ENCODE measurements at places on chromosomes 12 and 14.
A peak's percentile ranks its signal among the peaks of the same experiment; 100 is the strongest.

DNA sequence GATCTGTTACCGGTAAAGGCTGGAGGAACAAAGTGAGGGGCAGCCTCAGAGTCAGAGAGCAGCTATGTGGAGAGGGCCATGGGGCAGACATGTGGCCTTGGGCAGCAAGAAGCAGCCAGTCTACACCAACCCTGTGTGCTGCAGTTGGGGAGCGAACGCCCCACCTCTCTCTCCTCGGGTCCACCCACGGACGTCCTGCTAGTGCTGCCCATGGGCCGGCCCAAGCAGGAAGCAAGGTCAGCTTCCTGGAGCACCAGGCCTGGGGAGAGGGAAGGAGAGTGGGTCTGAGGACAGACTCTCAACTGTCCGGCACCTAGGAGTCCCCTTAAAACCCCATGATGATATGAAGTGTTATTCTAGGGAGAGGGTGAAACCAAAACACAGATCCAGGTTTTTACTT is 254.8 kb upstream of the FKBP4 start:
- DNase-seq, result no peak

GRCh38 chr12:87092421-87092820 is 836.2 kb upstream of the MGAT4C start:
- no peak for DNase-seq

DNA sequence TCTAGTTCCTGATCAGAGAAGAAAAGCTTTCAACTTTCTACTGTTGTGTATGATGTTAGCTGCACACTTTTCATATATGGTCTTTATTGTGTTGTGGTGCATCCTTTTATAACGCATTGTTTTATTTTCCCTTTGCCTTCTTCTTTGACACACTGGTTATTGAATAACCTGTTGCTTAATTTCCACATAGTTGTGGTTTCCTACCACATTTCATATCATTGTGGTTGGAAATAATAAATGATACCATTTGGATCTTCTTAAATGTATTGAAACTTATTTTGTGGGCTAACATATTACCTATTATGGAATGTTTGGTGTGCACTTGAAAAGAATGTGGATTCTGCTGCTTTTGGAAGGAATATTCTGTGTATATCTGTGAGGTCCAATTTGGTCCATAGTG is 64.9 kb downstream of the GPHN start:
- no peak for DNase-seq

DNA sequence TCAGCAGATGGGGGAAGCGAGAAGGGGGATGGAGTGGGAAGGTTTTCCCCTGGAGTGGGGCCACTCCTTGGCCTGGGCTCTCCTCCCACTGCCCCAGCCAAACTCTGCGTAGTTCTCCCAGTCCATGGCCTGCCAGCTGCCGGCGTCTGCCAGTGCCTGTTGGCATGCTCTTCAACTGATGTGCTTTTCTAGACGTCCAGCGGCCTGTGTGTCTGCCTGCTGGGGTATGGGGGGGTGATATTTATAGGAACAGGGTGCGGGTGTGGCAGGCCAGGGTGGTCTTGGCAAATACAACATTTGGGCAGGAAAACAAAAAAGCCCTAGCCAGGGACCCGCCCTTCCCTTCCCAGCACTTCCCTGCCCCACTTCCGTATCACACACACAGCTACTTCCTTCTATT is 786.3 kb upstream of the NOVA1 start:
- no peak for DNase-seq

DNA sequence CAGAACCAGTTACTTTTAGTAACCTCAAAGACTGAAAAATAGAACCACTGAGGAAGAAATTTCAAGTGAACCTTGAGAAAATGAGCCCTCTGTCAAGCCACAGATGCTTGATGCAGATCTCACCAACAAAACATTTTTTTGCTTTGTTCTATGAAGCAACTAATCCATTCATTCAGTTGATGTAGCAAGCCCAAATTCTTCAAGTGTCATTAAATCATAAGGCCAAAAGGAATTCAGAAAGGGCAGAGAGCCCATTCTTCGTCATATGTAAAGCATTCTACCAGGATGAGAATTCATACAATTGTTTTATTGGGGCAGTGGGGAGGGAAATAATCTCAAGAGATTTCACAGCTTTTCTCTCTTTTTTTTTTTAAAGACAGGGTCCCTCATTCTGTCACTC is 218.0 kb upstream of the RGS6 start:
- no peak for DNase-seq

DNA sequence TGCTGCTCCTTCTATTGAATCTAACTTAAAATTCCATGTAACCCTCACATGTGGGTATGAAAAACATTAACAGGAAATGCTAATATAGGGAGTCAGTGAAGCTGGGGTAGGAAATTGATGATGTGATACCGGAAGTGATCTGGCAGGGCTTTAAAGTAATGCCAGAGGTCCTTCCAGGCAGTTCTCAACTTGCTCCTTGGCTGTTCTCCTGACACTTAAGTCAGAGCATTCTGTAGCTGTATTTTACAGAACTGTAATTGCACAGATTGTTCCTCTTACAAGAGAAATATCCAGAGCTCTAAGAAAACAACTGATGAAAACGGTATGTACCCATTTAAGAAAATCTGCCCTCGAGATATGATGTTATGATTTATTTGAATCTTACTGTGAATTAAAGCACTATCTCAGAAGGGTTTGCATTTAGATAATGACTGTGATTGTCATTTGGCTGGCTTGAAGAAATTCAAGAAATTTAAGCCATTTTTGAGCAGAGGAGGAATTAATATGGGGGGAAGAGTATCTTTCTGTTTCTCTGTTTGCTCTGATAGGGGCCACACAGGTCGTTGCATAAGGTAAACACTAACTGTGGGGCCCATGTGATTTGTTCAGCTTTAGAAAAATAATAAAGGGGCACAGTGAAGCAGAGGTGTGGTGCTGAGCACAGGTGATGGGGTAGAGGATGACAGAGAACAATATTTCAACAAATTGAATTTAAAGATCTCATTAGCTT is 88.4 kb downstream of the BBS10 start:
- DNase-seq, result no peak

DNA sequence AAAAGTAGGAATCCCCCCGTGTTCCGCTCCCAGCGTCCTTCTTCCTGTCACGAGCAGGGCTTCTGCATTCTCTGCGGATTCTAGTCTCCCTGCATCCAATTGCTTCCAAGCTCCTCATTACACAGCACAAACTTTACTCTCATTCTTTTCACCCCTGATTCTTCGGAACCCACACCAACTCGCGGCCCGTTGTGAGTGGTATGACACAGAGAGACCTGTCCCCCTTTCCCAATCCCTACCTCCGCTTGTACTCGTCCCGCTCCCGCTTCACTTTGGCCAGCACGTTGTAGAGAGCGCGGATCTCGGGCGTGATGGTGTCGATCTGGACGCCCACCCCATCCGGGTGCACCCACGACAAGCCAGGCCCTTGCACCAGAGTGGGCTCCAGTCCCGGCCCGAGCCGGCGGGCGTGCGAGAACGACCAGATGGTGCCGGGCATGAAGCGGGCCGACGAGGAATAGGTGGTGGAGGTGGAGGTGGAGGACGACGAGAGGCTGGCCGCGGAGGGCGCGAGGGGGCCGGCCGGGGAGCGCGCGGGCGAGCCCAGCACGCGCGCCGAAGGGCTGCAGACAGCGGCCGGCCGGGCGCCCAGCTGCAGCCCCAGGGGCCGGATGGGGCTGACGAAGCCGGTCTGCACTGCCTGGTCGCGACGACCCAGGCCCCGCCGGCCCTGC is 687 bp downstream of the IFFO1 start:
- no peak for DNase-seq

DNA sequence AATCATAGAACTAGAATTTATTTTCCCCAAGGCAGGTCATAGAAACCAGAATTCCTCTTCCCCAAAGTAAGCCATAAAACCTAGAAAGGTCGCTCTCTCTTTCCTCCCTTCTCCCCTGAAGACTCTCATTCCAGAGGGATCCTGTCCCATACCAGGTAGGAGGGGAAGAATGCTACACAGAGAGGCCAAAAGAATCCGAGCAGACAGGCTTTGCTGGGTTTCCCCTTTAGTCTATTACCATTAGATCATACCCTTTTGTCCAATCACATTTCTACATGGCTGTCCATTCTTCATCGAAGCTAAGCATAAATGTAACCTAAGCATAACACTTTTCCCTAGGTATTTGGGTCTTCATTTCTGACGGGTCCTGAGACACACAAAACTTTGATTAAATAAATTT is 204.5 kb downstream of the SPTSSA start:
- no peak for DNase-seq

GRCh38 chr12:116525418-116526001 is 33.7 kb upstream of the MAP1LC3B2 start:
- no peak for DNase-seq

GRCh38 chr14:52977798-52978197 is 26.9 kb upstream of the FERMT2 start:
- DNase-seq, result no peak

DNA sequence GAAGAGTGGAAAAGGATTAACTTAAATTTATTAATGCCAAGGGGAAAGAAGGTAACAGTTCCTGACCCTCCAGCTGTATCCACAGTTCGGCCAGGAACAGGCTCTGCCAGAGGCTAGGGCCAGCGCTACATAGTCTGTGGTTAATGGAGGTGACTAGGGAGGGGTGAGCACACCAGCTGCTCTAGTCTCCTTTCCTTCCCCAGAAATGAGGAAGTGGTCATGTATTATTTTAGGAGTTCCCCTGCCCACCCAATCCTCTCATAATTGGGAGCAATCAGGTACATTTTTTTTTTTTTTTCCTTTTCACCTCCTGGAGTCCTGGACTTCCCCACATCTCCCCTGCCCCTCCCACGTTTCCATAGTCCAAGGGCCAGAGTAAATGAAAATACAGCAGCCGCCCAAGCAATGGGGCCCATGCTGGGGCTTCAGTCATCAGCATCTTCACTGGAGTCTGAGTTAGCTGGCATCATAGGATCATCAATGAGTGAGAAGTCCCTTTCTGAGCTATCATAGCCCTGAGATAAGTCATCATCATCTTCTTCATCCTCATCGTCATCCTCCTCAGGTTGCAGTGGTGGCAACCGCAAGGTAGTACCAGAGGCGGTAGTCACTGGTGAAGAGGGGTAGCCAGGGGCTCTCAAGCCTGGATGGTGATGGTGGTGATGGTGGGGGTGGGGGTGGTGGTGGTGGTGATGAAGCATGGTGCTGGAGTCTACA is 1.5 kb upstream of the SUPT16H start:
- no peak for DNase-seq

- no peak for DNase-seq
Observed at GRCh38 chr12:117063162-117063911, 35.9 kb downstream of the TESC start.

GRCh38 chr12:30136696-30137095 is 353.0 kb upstream of the TMTC1 start:
- DNase-seq, result no peak

- no peak for DNase-seq
Observed at GRCh38 chr14:105337966-105338741, 23.6 kb downstream of the PACS2 start.

DNA sequence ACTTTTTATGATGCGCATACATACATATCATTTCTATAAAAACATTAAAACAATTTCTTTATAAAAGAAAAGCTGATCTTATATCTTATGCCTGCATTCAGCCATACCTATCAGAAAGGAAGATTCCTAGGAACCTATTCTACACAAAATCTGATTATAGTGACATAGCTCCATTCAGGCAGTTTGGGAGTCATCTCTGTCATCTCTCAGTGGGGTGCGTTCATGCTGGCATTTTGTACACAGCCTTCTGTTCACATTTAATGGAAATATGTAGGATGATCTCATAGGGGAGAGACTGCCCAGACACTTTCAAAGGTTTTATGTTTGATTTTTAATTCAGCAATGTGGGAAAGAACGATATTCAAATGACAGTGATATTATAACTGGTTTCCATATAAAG is 52.9 kb downstream of the ATL1 start:
- DNase-seq, result no peak

DNA sequence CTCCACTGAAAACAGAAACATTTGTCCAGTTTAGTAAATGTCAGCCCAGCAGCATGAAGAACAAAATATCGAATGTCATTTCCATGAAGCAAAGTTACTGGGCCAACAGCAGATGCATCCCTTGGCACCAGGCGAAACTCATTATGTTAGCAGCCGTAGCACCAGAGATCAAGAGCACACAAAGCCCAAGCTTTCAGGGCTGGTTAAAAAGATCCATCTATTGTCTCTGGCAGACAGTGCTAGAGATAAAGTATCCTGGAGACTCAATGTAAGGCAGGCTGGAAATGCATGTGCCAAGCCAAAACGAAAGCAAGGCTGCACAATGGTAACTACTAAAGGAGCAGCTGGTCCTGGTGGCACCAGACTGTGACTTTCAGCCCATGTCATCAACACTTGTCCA is 120.3 kb upstream of the PLEKHG7 start:
- no peak for DNase-seq

- peak; percentile 77 for DNase-seq
Observed at GRCh38 chr12:97557116-97557515, 94.5 kb downstream of the RMST start.

DNA sequence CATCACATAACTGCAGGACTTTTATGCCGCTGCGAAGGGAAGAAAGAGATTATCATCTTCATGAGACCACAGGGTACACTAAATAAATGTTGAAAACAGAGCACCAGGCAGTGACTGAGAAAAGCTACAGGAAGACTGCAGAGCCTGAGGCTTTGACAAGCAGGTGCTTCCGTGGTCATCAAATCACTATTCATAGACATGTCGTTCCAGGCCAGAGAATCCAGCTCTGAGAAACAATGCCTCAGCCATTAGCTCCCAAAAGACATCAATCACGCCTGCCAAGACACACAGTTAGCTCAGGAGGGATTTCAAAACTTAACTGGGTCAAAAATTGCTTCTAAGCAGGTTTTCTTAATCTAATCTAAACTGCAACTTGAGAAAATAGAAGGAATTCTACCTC is 47.2 kb upstream of the GARIN6 start:
- DNase-seq, result no peak

Data from DMS79 treated with DMSO at 0.1 percent for 48 hours (cell line).